ENCODE measurements at places on chromosomes 7 and 10.
A peak's percentile ranks its signal among the peaks of the same experiment; 100 is the strongest.

- peak; percentile 44 for DNase-seq
Measured at GRCh38 chr7:6258440-6259182, 13.8 kb downstream of the CYTH3 start.

- DNase-seq, result no peak
Measured at GRCh38 chr10:97547271-97547600, 25.3 kb upstream of the ANKRD2 start.

DNA sequence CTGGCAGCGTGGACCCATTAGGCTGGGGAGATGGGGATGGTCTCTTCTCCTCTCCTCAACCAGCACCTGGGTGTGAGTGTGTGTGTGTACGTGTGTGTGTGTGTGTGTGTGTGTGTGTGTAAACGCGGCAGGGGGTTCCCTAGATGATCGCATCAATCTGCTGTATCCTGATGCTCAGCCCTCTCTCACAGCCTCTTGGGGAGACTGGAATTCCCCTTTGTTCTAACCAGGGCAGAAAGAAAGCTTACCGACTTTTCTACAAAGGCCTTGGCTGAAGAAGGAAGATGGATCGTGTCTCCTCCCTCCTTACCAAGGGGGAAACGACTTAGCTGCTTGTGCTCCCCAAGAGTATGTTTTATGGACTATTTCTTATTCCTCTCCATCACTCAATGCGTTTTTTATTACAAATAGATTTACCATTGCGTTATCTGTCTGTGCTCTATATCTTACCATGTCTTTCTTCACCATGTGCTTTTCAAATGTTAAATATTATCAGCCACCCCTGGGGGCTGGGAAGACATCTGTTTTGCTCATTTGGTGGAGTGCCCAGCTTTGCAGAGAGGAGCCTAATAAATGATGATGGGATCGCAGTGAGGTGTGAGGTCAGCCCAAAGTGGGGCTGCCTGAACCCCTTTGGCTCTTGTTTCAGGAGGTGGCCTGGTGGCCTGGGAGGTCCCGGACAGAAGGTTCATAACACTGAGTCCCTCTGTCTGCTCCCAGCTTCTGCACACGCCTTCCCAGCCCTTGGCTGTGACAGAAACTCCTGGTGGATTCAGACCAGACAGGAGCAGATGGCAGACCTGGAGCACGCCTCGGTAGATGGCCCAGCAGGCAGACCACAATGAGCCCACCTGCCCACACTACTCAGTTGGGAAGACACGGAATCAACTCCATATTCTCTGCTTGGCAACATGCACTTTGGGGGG, 262.0 kb downstream of the PRPF18 start:
- no peak for DNase-seq

DNA sequence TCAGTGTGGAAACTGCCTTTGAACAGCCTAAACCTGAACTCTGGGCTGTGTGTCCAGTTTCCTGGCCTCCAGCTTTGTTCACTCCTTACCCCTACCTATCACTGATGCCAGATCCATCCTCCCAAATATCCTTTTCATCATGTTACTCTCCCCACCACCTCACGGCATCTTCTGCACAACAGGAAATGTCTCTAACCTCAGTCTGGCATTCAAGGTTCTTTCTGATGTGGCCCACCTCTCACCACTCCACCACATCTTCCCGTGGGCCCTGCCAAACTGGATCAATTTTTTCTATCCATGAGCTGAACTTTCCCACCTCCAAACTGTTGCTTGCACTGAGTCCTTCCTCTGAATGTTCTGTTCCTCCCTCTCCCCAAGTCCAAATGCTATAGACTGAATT, 35.8 kb upstream of the MAP3K8 start:
- DNase-seq, result no peak

DNA sequence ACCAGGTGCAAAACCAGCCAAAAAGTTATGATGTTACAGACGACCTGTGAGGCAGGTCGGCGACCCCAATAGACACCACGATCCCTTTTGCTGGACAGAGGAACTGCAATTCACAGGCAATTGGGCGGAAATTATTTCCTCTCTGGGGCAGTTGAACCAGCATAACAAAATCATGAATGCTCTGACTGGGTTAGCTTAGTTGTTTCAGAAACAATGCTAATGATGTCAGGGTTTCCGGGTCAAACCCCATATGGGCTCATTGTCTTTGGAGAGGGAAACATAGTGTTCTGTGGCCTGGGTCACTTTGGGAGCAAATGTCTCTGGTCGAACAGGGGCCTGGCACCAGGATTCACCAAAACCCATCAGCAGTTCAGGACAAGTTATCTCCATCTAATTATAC, 669.1 kb upstream of the NRP1 start:
- DNase-seq, result no peak

GRCh38 chr7:65475040-65475726, 101.5 kb downstream of the ZNF92 start:
- no peak for DNase-seq

- DNase-seq, result no peak
Measured at GRCh38 chr7:158783595-158783994, 45.7 kb downstream of the ESYT2 start.

DNA sequence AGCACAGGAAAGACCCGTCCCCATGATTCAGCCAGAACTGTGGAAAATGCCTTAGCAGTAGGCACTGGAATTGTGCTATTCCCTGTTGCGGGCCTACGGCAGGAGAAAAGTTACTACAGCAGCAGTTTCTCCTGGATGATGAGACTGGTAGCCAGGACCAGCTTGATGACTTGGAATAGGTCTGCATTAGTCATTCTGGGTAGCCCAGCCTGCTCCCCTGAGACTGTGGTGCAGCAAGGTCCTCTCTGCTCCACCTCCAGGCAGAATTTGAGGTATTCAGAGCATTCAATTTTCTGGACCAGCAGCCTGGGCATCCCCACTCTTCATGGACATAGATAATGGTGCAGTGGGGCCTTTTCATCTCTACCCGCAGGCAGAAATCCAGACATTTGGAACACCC, 490.0 kb downstream of the SH2D4B start:
- DNase-seq, result no peak

- DNase-seq, result no peak
Measured at GRCh38 chr7:136685501-136686173, 182.8 kb upstream of the CHRM2 start.

DNA sequence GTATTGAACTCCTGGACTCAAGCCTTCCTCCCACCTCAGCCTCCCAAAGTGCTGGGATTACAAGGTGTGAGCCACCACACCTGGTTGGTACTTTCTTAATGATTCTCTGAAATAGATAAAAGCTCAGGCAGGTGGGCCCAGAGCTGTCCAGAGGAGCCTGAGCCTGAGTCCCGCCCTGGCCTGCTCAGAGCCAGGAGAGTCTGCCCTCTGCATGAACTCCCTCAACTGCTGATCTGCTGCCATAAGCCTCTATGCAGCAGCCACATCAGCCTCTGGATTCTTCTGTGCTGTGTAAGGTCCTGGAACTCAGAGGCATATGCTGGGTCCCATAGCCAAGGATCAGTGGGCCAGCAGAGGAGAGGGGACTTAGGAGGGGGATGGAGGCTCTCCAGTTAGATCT, 23.1 kb upstream of the DDIT4 start:
- no peak for DNase-seq

- no peak for DNase-seq
Measured at GRCh38 chr7:75732764-75733630, 5.7 kb downstream of the HIP1 start.

- DNase-seq, result no peak
Measured at GRCh38 chr7:128937271-128937646, 468 bp upstream of the IRF5 start.

- DNase-seq, result no peak
Measured at GRCh38 chr10:88979153-88979562, 11.4 kb upstream of the FAS start.

DNA sequence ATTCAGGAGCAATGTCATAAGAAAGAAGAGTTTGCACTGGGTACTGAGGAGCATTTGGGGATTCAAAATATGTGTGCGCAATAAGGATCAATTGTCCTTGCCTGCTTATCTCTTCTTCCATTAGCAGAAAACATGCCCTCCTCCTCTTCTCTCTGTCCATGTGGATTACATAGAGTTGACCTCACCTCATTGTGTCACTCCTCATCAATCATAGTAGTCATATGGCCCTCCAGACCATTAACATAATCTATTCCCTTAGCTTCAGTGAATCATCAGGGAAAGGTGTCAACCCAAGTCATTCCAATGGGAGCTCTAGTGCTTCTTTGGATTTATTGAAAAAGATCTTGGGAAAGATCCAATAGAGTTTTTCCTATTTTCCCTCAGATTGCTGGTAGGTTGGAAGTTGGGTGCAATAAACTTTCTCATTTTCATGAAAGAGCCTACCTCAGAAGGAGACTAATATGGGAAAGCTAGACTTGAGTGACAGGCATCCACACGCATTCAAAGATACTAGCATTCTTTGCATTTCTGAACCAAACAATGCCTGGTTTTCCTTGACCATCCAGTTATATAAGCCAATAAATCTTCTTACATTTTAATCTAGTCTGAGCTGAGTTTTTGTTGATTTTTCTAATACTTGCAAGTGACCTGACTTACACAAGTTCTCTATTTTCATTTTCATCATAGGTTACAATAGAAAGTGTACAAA, 71.5 kb upstream of the FAM13C start:
- DNase-seq, result no peak
